ENCODE measurements at places on chromosomes 11 and 22.
A peak's percentile ranks its signal among the peaks of the same experiment; 100 is the strongest.

- peak; percentile 100 for DNase-seq
These were observed 271 bp downstream of the FKBP2 start for GRCh38 chr11:64241241-64241490.

DNA sequence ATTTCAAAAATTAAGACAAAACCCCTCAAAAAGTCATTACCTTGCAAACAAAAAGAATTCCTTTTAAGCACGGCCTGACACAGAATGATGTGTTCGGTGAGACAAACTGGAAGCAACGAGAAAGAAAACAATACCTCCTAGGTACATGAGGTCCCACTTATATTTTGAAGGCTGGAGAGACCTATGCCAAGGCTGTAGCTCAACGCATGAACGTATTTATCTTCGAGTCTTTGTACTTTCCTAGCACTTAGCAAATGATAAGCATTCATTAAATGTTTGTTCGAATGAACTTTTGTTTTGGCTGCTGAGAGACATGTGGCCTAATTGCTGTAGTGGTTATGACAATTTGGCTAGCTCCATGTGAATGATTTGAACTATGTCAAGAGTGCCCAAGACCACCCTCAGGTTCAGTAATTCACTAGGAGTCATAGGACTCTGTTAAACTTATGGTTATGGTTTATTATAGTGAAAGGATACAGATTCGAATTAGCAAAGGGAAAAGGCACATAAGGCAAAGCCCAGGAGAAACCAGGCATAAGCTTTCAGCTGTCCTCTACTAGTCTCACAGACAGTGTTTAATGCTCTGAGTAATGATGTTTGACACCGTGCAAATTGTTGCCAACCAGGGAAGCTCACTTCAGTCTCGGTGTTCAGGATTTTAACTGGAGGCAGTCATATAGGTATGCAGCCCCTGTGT lies 26.0 kb upstream of the HORMAD2 start:
- no peak for DNase-seq

DNA sequence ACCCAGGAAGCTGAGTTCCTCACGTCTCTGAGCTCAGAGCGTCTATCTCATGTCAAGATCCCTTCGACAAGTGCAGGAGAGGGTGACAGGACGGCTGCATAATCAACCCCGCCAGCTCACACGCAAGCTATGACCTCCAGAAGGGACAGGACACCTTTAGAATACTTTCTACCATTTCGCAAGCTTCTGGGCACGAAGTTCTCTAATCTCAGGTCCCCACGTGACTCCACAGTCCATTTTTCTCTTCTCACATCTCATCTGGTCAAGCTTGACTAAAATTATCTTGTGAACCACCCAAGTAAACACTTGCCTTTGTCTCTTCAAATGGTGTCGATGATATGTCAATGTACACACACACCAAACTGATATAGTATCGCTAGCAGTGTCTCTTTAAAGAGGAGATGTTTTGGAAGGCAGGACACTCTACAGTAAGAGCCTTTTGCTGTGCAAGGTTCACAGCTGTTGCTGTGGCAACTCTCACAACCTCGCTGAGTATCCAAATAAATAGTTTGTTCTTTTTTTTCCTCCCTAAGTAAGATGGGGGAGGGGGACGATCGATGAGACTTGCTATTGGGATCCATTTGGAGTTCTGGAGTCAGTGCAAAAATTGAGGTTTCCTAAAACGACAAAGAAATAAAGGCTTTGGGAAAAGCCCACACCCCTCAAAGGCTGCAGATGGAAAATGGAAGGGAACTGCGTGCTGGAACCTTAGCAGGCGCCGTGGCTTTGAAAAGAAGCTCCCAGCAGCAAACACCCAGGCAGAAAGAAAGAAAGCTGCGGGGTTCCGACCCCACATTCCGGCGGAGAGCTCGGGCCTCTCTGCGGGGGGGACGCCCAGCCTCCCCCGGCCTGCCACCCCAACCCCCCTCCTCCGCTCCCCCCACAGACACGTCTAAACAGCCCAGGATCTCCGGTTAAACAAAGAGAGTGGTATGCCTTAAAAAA lies 215.4 kb upstream of the UBASH3B start:
- DNase-seq, result no peak

DNA sequence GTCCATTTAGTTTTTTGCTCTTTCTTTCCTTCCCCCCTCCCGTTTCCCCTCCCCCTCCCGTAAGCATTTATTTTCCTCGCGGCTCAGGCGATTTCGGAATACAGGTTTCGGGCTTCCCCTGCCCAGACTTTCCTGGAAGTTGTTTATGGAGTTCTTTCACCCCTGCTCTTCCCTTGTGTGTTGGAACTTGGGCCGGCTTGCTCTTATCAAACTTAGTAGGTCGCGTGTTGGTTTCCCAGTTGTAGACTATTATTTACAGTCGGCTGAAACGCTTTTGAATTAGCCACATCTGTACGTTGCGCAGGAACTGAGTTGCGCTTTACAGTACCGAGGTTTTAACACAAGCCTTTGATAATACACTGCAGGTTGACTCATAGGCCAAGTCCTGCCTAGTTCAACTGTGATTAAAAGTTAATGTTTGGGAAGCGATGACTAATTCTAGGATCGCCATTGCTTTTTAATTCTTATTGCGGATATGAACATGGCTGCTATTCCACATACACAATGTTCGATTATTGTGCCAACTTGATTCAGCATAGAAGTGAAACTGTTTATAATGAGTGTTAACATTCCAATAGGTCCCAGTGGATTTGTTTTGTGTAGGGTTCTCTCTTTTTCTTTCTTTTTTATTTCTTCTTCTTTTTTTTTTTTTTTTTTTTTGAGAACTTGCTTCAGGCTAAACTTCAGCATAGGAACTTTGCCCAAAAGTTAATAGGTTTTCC lies 1.7 kb downstream of the YAP1 start:
- no peak for DNase-seq

DNA sequence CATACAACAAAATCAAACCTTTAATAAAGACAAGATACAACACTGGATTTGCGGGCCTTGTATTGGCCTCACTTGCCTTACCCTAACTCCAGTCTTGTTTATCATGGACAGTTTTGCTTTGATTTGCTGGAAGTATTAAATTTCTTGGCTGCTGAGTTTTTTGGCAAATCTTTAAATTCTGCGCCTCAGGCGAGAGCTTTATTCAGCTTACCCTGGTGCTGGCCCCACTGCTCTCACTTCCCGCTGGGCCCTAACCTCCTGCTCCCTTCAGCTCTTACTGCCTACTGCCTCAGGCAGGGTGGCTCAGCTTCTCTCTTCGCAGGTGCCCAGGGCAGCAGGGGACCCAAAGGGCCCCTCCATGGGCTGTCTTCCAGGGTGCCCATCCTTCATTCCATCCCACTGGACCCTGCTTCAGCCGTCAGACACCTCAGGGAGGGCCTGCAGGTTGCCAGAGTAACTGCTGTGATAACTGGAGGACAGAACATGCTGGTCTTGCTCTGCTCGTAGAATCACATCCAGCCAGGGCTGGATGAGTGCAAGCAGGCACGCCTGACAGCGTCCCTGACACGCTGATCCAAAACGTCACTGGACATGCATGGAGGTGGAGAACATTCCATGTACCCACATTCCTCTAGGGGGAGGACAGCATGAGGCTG lies 45.7 kb upstream of the TUB start:
- DNase-seq, result no peak

- DNase-seq, result no peak
These were observed 5.2 kb downstream of the KCNJ5 start for GRCh38 chr11:128896356-128896755.

DNA sequence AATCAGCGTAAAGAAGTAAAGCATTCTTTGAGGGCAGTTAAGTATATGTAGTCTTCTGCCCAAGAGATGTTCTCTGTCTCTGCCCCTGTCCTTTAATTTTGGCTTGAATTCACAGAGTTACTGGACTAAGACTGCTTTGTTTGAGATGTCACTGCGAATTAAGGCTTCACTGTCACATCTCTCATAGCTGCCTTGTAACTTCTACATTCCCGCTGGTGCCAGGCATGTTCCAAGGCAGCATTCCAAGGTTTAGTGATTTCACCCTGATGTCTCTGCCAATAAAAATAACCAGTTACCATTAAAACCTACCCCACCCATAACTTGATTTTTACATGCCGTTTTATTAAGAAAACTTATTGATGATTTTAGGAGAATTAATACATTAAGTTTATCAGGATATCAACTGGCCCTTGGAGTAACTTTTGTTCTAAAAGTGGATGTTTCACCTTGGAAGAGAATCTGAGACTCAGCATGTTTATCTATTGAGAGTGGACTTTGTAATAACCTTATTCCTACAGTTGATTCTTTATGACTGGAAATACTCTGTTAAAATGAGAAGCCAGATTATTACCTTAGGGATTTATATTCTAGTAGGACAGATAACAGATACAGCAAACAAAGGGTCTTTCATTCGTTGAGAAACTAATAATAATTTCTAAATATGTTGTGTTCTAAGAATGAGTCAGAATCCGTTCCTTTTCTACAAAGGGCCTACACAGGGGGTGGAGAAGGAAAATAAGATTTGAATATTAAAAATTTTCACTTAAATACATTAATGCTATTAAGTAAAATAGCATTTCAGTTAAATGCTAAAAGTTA lies 110.2 kb downstream of the UVRAG start:
- DNase-seq, result no peak

DNA sequence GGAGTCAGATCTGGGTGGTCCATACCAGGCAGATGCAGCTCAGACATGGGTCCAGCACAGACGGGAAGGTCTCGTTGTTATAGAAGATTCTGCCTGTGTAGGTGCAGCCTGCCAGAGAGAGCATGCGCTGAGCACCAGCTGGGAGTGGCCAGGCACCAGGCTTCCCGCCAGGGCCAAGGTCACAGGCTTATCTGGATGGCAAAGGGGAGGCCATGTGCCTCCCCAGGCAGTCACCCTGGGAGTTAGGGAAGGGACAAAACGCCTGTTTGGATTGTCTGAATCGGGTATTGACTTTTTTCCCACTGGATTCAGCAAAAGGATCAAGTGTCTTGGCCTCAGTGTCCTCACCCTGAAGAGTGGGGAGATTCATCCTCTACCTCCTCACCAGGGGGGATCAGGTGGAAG lies 26.5 kb downstream of the PGA5 start:
- no peak for DNase-seq

- no peak for DNase-seq
These were observed 77.0 kb upstream of the NCAM1 start for GRCh38 chr11:112884012-112884767.

DNA sequence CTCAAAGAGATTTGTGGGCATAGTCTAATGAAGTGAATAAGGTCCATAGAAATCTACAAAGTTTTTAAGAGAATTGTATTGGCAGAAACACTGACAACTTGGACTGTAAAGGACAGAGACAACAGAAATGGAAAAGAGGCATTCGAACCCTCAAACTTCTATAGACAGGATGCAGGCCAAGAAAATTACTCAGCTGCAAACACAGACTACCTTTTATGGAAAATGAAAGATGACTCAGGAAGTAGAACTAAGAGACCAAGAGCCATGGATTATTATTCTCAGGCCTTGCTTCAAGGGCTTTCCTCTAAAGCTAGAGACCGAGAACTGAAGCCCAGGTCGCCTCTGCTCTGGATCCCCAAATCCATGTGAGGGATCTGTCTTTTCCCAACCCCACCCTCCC lies 3.8 kb upstream of the PELI3 start:
- no peak for DNase-seq

DNA sequence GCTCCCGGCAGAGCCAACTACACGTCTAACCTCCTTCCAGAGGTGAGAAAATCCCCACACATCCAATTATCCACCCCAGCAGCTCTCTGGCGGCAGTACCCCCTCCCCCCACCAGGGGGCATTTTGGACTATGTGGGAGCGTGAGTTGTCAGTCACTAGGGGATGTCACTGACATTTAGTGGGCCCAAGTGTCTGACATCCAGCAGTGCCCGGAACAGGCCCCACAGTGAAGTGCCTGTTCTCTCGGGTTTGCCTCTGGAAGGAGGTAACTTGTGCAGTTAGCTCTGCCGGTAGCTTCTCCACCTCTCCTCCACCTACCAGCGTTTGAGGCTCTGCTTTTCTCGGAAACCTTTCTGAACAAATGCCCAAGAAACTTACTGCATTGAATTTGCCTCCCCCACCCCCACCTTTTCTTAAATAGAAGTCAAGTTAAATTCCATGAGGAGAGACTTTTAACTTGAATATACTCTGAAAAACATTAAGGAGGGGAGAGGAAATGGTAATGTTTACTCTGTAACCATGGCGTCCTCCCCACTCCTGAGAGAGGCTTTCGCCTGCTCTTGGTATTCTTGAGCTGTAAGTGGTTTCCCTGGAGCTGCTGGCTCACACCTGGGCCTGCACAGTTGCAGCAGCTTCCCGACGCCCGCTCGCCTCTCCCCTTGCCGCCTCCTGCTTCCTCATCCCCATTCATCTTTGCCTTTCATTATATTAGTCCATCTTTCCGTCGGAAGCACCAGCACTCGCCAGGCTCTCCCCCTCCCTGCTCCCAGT lies 112.8 kb downstream of the WNT7B start:
- peak; percentile 93 for DNase-seq

- DNase-seq, result peak; percentile 6
These were observed 23.9 kb downstream of the MYO7A start for GRCh38 chr11:77151804-77152509.

DNA sequence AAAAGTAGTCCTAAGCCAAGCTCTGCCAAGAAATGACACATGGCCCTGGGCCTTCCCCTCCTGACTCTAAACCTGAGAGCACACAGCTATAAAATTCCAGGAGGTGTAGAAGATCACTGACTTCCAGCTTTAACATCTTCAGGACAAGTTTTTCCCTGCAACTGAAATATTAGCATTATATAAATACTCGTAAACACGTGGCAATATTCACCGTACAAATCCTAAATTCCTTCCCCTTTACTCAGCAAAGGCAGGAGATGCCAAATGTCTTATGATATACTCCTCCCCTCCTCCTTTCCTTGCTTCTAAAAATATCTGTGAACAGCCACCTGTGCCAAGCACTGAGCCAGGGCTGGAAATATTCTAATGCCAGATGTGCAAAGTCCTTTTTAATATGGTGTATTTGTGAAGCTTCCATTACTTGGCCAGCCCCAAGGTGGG lies 194.0 kb downstream of the LARGE1 start:
- no peak for DNase-seq

GRCh38 chr11:27507557-27508322 lies 1.2 kb upstream of the LIN7C start:
- peak; percentile 26 for DNase-seq

DNA sequence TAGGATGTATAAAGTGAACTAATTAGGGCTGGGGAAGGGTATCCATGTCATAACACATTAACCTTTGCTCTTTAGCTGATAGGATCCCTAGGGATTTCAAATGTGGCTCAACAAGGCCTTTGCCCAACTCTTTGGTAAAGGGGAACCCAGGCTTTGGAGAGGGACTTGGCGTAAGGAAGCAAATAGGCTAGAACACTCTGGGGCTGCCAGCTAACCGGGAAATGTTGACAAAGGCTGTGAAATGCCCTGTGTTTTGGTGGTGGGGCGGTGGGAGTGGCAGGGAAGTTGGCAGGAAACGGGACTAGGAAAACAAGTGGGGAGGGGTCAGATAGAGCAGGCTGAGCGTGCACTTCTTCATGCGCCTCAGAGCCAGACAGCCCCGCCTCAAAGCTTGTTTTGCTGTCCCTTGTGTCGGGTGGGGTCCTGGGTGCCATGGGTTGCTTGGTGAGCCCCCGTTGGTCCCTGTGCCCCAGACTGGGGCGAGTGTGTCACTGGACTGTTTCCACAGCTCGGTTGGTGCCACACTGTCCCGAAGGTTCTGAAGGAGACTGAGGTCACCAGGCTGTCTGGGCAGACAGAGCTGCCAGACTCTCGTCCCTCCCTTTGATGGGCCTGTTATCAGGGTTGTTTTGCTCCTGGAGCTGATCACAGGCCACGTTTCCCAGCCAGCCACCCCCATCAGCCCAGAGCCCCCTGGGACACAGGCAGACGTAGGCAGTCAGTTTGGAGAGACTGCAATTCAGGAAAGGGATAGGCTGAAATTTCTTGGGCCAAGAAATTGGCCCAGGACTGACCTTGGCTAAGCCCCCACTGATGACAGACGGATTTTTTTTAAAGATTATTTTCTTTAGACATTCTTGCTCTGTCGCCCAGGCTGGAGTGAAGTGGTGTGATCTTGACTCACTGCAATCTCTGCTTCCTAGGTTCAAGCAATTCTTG lies 19.6 kb downstream of the KCTD21 start:
- no peak for DNase-seq

Data from inflammatory macrophage treated with lipopolysaccharide for 1 hour (primary cell).